Vagina (tissue), 2 donors: ENCODE measurements at places on chromosomes 12 and 14.

DNA sequence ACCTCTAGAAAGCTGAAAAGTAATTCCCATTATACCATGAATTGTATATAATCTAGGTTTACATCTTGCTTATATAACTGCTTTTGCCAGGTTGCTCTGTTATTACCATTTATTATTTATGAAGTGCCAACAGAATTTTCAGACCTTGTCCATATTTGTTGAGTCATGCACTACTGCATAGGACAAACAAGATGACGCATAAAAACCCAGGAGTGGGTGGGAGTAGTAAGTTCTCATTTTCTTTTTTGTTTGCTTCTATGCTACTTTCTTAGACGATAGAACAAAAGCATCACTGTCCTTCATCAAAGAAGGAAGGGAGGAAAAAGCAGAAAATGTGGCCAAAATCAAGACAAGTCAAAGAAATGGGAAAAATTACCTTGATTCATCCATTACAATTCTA, 119.0 kb upstream of the RASSF8 start:
- H3K4me3 ChIP-seq, result no peak overlapping the region
- H3K4me1 ChIP-seq, result no peaks in the 10 kb centered on the region
- H3K36me3 ChIP-seq, result no peaks in the 10 kb centered on the region
- DNase-seq, result no peak
- H3K27me3 ChIP-seq, result no peaks in the 10 kb centered on the region
- H3K27ac ChIP-seq, result no peak overlapping the region

GRCh38 chr14:100790502-100791347, 35.2 kb upstream of the MEG3 start:
- H3K36me3 ChIP-seq, result no peaks in the 10 kb centered on the region
- H3K4me1 ChIP-seq, result no peaks in the 10 kb centered on the region
- no peaks in the 10 kb centered on the region for H3K27me3 ChIP-seq

- no peak for DNase-seq
- H3K27me3 ChIP-seq, result no peaks in the 10 kb centered on the region
- H3K4me1 ChIP-seq, result no peaks in the 10 kb centered on the region
- H3K27ac ChIP-seq, result no peak overlapping the region
Measured at GRCh38 chr12:129673806-129674205, 230.0 kb downstream of the TMEM132D start.

GRCh38 chr12:124410354-124411175, 115.7 kb downstream of the RFLNA start:
- peaks cover 56% of the 10 kb centered on the region for H3K4me1 ChIP-seq
- peaks cover 4% of the 10 kb centered on the region for H3K36me3 ChIP-seq
- no peak overlapping the region for H3K4me3 ChIP-seq
- no peak for DNase-seq

DNA sequence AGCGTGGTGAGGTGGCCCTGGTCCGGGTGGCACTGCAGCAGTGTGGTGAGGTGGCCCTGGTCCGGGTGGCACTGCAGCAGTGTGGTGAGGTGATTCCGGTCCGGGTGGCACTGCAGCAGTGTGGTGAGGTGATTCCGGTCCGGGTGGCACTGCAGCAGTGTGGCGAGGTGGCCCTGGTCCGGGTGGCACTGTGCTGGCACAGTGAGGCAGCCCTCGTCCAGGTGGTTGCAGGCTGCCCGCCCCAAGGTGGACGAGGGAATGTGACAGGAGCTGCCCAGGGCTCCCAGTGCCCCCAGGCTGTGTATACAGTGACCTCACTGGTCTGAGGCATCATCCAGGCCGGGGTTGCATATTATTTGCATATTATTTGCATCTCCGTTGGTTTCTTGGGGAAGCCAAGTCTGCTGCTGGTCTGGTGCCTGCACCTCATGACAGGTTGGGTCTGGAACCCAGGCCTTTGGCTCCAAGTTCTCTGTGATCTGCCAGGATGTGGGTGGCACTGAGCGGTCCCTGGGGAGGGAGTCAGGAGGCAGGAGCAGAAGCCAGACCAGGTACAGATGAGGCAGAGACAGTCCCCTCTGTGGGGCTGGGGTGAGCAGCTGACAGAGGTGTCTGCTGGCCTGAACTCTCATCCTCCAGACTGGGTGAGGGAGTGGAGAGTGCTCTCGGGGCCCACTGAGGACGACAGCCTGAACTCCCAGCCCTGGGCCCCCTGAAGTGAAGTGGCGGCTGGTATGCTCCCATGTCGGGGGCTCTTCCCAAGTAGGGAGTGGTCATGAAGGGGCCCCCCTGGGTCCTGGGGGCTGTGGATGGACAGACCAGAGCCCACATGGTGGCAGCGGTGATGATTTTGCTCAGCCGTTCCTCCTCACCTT, 79.3 kb downstream of the KIF26A start:
- no peak overlapping the region for H3K4me3 ChIP-seq
- H3K27me3 ChIP-seq, result peaks cover 4% of the 10 kb centered on the region
- no peaks in the 10 kb centered on the region for H3K36me3 ChIP-seq
- no peak for DNase-seq
- H3K4me1 ChIP-seq, result no peaks in the 10 kb centered on the region

DNA sequence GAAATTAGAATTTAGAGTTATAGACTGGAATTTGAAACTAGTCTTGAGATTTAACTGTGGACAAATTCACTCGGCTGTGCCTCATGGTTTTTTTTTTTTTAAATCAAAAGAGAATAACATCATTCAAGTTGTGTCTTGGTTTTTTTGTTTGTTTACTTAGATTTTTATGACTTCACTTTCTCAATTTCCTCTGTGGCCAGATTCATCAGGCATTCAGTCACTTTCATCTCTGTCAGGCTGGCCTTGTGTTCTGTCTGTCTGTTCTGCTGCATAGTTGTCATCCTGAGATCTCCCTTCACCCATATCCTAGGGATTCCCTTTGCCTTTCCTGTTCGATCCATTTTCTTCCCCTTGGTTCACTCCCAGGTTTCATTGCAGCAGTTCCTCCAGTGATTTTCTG, 10.0 kb downstream of the MARK3 start:
- no peak overlapping the region for H3K4me3 ChIP-seq
- peaks cover 87% of the 10 kb centered on the region for H3K4me1 ChIP-seq
- no peaks in the 10 kb centered on the region for H3K36me3 ChIP-seq
- no peaks in the 10 kb centered on the region for H3K27me3 ChIP-seq
- DNase-seq, result no peak

GRCh38 chr12:24728366-24728765, 220.5 kb downstream of the BCAT1 start:
- no peaks in the 10 kb centered on the region for H3K4me1 ChIP-seq
- H3K36me3 ChIP-seq, result no peaks in the 10 kb centered on the region
- no peaks in the 10 kb centered on the region for H3K27me3 ChIP-seq
- no peak overlapping the region for H3K4me3 ChIP-seq

- H3K27me3 ChIP-seq, result no peaks in the 10 kb centered on the region
- H3K27ac ChIP-seq, result no peak overlapping the region
- no peak overlapping the region for H3K4me3 ChIP-seq
- H3K4me1 ChIP-seq, result no peaks in the 10 kb centered on the region
- H3K36me3 ChIP-seq, result no peaks in the 10 kb centered on the region
- DNase-seq, result no peak
Measured at GRCh38 chr14:61954306-61954705, 192.1 kb downstream of the SNAPC1 start.

DNA sequence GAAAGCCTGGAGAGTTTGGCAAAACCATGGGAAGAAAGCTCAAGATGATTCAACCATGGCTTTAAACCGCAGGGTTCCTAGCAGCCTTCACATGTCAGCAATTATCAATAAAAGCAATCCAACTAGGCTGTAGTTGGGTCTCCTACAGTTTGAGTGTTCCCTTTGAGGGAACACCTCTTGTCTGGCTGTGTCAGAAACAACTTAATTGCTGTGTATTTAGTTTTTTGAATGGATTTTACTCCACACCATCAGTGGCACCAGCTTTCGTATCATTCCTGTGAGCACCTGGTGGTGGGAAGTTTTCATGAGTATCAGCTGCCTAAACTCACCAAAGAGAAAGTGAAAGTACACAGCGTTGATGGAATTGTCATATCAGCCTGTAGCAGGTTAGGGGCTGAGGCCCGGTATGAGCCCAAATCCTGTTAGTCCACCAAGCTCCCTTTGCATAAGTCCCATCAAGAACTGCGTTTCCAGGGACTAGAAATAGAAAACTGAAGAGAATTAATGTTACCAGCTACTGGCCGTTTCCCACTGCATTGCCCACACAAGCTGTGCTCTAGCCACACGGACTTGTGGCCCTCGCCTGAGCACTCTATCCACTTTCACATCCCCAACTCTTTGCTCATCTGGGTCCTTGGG, 10.9 kb upstream of the IL26 start:
- no peaks in the 10 kb centered on the region for H3K36me3 ChIP-seq
- peak overlapping the region; percentile 25 for H3K4me3 ChIP-seq
- H3K4me1 ChIP-seq, result peaks cover 43% of the 10 kb centered on the region
- DNase-seq, result no peak
- no peaks in the 10 kb centered on the region for H3K27me3 ChIP-seq

DNA sequence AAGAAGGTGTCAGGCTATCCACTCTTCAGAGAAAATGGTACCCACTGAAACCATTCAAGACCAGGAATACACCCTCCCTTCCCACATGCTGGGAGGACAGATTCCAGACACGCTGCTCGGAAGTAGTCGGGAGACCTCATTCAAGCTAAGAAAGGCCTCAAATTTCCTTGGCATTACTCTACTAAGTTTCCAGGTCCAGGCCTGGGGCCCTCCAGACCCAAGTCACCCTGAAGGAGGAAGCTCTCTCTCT, 27.1 kb upstream of the RPLP0 start:
- no peak for DNase-seq
- H3K4me1 ChIP-seq, result peaks cover 87% of the 10 kb centered on the region
- no peaks in the 10 kb centered on the region for H3K27me3 ChIP-seq
- H3K36me3 ChIP-seq, result peaks cover 9% of the 10 kb centered on the region
- H3K27ac ChIP-seq, result peak overlapping the region; percentile 85

- no peaks in the 10 kb centered on the region for H3K4me1 ChIP-seq
- no peak overlapping the region for H3K4me3 ChIP-seq
- no peak for DNase-seq
- no peak overlapping the region for H3K27ac ChIP-seq
- H3K27me3 ChIP-seq, result no peaks in the 10 kb centered on the region
- H3K36me3 ChIP-seq, result no peaks in the 10 kb centered on the region
Measured at GRCh38 chr14:43803076-43803689, 703.9 kb downstream of the FSCB start.

- peaks cover 49% of the 10 kb centered on the region for H3K4me1 ChIP-seq
- H3K27me3 ChIP-seq, result no peaks in the 10 kb centered on the region
- H3K4me3 ChIP-seq, result no peak overlapping the region
Measured at GRCh38 chr14:96203635-96204034, 1.0 kb upstream of the BDKRB2 start.

GRCh38 chr12:49622501-49623141, 740 bp upstream of the PRPF40B start:
- H3K27ac ChIP-seq, result peak overlapping the region; percentile 92
- peak overlapping the region; percentile 59 for H3K4me3 ChIP-seq
- H3K27me3 ChIP-seq, result no peaks in the 10 kb centered on the region
- peaks cover 26% of the 10 kb centered on the region for H3K4me1 ChIP-seq
- H3K36me3 ChIP-seq, result no peaks in the 10 kb centered on the region
- DNase-seq, result no peak

DNA sequence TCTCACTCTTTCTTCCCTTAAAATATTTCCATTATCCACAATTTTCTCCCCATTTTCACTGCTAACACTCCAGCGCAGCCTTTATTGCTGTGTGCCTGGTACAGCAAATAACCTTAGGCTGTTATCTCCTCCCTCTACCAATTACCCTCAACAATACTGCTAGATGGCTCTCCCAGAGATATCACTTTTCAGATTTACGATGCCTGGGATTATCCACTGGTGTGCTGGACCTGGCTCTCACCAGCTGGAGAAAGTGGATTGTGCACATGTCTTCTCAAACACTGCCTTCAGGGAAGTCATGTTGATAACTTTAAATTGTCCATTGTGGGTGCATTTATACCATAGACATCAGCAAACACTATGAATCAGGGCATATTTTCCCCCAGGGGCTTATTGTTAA, 101.9 kb upstream of the ADAMTS20 start:
- H3K36me3 ChIP-seq, result no peaks in the 10 kb centered on the region
- H3K4me1 ChIP-seq, result no peaks in the 10 kb centered on the region
- H3K27ac ChIP-seq, result no peak overlapping the region
- no peak for DNase-seq

DNA sequence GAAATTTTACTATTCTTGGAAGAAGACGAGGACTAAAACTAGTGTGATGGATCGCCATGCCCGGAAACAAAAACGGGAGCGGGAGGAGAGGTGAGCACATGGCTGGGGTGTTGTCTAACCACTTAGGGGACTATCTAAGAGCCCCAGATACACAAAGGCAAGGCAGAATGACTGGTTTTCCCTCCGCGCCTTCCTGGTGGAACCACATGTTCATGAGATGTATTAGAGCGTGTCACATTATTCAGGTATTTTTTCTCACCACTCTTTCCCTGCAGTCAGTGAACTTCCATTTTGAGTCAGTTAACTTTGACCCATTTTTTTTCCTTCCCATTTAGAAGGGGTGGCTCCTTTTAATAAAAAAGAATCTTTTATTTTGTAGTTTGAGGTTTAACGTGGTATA, 68.8 kb upstream of the TRAF3 start:
- no peaks in the 10 kb centered on the region for H3K27me3 ChIP-seq
- peaks cover 33% of the 10 kb centered on the region for H3K36me3 ChIP-seq
- H3K27ac ChIP-seq, result no peak overlapping the region
- DNase-seq, result no peak
- H3K4me3 ChIP-seq, result no peak overlapping the region
- no peaks in the 10 kb centered on the region for H3K4me1 ChIP-seq

- no peaks in the 10 kb centered on the region for H3K27me3 ChIP-seq
- no peak for DNase-seq
- H3K27ac ChIP-seq, result no peak overlapping the region
Measured at GRCh38 chr12:25456474-25456873, 96.6 kb downstream of the LMNTD1 start.

GRCh38 chr12:75550401-75551240, 39.2 kb upstream of the KRR1 start:
- H3K4me3 ChIP-seq, result no peak overlapping the region
- DNase-seq, result no peak
- H3K4me1 ChIP-seq, result peaks cover 19% of the 10 kb centered on the region
- H3K27ac ChIP-seq, result no peak overlapping the region

DNA sequence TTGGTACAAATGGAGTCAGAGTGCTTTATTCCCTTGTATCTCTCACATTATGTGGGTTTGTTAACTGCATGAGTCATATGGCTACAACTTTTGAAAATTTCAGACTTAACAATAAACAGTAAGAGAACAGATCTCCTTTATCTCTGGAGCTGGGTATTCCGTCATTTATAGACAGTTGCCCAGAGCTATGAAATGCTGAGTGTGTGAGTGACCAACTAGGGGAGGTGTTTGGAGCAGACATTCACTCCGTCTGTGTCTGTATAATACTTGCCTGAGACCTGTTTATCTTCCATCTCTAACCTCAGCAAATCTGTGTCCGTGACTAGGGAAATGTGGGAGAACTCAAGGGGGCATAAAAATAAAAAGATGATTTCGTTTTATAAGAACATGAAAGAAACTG, 279.9 kb upstream of the FAR2 start:
- H3K4me1 ChIP-seq, result no peaks in the 10 kb centered on the region
- H3K27ac ChIP-seq, result no peak overlapping the region
- H3K27me3 ChIP-seq, result no peaks in the 10 kb centered on the region
- H3K36me3 ChIP-seq, result no peaks in the 10 kb centered on the region

DNA sequence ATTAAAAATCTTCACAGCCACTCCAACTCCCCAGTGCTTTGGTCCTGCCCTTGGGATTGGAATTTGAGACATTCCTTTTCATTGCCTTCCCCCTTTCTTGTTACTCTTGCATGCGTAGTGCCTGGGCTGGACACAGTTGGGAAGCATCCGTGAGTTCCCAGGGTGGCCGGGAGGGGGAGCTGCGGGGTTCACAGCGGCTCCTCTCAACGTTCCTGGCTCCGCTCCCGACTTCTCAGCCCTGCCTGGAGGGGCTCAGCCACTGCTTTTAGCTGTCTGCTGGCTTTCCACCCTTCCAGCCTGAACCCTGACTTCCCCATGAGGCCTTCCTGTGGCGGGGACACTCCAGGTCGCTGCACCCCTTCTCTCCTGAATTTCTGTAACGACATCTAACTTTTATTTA, 3.2 kb downstream of the TEX52 start:
- no peak overlapping the region for H3K4me3 ChIP-seq
- no peaks in the 10 kb centered on the region for H3K36me3 ChIP-seq
- no peaks in the 10 kb centered on the region for H3K4me1 ChIP-seq
